ENCODE measurements at places on chromosomes 12 and 14.

- no peak for DNase-seq
Measured at GRCh38 chr12:107780298-107780697, 5.8 kb downstream of the ASCL4 start.

GRCh38 chr12:99767809-99768208 is 120.3 kb downstream of the GARIN6 start:
- DNase-seq, result no peak

DNA sequence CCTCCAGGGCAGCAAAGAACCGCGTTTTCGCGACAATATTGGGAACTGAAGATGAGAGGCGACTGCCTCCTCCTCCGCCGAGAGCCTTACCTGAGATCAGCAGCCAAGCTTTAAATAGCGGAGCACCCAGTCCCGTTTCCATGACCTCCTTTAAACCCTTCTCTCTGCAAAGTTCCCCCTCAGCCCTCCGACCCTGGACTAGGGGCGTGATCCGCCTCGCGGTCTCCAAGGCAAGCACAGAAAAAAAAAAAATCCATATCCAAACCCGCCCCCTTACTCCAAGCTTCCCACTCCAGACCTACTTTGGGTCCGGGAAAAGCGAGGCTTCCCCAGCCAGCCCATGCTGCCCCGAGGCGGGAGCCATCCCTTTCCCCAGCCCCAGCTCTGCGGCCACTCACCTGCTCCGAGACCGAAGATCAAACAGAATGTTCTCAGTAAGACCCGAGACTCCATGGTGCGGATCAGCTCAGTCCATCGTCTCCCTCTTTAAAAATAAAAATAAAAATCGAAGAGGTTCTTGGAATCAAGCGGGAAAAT is 630 bp downstream of the NELL2 start:
- DNase-seq, result peak; percentile 11

GRCh38 chr12:79644274-79645234 is 46.2 kb downstream of the PAWR start:
- no peak for DNase-seq

- no peak for DNase-seq
Measured at GRCh38 chr12:80038062-80038560, 61.2 kb upstream of the OTOGL start.

DNA sequence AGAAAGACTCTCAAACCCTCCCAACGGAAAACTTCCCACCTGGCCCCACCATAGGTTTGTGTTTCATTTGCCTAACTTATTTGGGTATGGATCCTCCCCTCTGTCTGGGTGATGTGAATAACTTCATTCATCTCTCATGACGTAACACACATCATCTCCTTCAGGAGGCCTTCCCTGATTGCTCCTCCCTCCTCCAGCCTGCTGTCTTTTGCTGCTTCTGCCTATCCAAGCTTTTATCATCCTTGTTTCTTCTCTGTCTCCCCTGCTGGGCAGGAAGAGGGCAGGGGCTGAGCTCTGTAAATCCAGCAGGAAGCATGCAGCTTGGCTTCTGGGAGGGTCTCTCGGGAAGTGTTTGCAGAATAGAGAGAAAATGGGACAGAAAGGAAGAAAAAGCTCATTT is 766.0 kb upstream of the TBX3 start:
- DNase-seq, result no peak

DNA sequence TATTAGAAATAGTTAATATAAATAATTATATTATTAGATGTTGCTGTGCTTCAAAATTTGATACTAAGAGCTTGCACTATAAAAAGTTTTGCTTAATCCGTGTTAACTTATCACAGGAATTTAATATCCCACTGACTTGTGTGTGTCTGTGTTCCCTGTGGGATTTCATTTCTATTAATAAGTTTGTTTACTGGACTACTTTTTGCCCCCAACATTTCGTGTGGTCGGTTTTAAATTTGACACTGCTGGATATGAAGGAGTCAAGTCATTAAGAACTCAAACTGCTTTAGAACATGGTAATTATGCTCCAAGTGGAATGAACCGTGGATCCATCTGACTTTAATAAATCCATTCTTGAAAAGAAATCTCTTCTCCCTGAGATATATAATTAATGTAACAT is 182.2 kb upstream of the NUDT4 start:
- no peak for DNase-seq

DNA sequence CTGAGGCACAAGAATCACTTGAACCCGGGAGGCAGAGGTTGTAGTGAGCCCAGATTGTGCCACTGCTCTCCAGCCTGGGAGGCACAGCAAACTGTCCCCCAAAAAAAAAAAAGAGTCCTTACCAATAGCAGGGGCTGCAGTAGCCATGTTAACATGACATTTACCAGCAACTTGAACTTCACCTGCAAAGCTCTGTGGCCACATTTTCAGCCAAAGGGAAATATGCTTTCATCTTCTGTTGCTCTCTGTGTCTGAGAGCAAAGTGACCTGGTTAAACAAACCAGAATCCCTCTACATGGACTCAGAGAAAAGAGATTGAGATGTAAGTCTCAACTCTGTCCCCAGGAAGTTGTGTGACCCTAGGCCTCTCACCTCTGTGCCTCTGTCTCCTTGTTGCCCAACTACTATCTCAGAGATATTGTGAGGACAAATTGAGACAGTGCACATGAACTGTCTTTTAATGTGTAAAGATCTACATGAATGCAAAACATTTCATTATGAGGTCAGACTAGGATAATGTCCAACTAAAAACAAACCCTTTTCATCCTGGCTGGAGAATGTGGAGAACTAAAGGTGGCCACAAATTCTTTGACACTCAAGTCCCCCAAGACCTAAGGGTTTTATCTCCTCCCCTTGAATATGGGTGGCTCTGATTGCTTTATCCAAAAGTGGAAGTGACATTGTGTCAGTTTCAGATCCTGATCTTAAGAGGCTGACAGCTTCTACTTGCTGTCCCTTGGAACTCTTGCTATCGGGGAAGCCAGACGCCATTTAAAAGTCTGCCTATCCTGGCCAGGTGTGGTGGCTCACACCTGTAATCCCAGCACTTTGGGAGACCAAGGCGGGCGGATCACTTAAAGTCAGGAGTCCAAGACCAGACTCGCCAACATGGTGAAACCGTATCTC is 24.7 kb upstream of the P2RX4 start:
- DNase-seq, result no peak

- no peak for DNase-seq
Measured at GRCh38 chr14:20138520-20138919, at the start of gene OR4N5. Gene OR4N5 (plus strand): TSS chr14:20138820. CDS start chr14:20143736, 4,916 bp downstream.

- DNase-seq, result no peak
Measured at GRCh38 chr14:91035855-91036254, 24.6 kb downstream of the RPS6KA5 start.

DNA sequence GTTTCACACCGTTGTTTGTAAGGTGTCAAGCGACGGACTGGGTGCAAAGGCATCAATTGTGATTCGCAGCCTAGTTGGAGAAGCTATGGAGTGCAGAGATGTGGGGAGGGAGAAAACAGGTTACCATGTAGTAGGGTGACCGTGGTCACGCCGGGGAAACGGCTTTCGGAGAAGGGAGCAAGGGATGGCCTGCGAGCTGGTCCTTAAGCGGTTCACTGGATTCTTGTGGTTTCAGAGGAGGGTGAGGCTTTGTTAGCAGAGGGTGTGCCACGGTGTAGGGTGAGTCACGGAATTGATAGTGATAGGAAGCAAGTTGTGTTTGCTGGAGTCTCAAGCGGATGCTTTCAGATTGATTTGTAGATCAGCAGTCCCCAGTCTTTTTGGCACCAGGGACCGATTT is 2.3 kb downstream of the PIWIL1 start:
- DNase-seq, result no peak

DNA sequence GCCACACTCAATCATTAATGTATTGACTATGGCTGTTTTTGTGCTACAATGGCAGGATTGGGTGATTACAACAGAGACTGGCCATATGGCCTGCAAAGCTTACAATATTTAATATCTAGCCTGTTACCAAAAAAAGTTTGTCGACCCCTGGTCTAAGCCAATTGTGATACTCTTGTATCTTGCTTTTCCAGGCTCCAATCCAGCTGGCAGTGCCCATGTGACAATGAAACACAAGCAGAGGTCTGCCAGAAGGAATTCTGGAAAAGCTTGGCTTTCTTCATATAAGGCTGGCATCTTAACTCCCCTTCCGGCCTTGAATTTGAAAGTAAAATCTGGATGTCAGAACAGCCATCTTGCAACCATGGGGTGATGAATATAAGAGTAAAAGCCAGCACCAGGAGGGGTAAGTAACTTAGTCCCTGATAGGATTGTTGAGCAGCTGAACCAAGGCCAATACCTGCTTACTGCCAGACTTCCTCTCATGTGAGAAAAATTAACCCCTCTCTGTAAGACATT is 458.7 kb downstream of the TMTC2 start:
- DNase-seq, result no peak

DNA sequence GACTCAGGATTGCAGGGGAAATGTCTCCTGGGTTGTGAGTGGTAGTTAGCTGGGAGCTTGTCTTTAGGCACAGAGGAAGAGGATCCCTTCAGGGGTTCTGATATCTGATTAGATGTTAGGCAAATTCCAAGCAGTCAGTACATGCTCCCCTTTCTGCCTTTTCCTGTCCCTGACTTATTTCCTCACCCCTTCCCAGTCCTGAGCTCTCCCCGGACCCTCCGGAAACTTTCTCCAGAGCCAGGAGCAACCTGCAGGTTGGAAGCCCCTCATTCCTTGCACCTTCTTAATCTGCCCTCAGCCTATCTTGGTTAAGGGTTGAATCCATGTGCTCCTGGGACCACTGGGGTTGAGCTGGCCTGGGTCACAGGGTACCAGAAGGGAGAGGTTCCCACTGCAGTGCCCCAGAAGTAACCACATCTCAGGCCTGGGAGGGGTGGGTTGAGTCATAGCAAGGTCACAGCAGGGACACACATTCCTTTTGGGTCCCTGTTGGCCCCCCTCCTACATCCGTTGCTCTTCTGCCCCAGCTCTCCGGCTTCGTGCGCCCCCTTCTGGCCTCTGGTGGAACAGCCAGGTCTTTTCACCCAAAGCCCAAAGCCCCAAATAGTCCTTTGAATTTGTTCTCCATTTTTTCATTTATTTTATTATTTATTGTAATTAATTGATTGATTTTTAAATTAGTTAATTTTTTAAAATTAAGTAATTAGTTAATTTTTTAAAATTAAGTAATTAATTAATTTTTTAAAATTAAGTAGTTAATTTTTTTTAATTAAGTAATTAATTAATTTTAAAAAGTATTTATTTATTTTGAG is 1.8 kb downstream of the IGFBP6 start:
- DNase-seq, result peak; percentile 46

- DNase-seq, result no peak
Measured at GRCh38 chr14:105844047-105844630, 317.8 kb downstream of the TMEM121 start.

- DNase-seq, result no peak
Measured at GRCh38 chr12:130649101-130650045, 66.7 kb downstream of the RIMBP2 start.

DNA sequence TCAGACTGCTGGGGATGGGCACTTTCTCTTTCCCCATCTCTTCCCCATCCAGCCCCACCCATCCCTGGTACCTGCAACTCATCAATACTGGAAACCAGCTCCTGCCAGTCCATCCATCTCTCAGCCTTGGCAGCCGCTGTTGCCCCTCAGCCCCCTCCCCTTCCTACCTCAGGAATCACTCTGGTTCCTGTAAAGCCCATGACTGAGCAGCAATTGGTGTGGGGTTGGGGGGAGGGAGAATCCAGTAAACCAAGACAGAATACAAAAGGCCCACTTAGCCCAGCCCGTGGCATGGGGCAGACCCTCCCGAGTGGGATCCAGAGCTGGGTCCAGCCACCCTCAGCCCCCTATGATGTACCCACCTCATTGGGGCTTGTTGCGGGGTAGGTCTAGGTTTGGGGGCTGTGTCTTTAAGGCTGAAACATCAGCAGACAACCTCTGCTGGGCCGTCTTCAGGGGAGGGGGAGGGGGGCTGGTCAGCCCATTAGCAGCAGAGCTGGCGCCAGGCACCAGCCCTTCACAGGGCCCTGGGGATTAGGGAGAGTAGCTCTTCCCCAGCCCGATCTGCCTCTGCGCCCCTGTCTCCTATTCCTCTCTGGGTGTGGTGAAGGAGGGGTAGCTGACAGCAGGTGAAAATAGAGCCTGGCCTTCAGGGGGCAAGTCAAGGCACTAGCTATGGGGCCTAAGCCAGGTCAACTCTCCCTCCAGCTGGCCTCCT is 702 bp upstream of the PRPH start:
- no peak for DNase-seq

DNA sequence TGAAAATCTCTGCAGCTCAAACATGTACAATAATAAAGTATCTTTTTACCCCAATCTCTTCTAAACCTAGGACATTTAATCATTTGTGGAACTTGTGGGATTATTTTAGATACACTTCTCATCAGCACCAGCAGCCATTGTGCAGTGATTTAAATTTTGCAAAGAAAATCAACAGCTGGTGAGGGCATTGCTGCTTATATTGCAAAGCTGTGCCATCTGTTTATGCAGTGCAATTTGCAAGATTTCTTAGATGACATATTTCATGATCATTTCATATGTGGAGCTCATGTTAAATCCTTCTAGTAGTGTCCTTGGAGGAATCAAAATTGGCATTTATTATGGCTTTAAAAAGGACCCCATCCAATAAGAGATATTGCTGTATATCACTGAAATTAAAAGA is 320.7 kb downstream of the BTG1 start:
- DNase-seq, result no peak

GRCh38 chr12:40672741-40673271 is 19.4 kb upstream of the CNTN1 start:
- no peak for DNase-seq

GRCh38 chr12:1875608-1876007 is 42.8 kb downstream of the CACNA2D4 start:
- no peak for DNase-seq

DNA sequence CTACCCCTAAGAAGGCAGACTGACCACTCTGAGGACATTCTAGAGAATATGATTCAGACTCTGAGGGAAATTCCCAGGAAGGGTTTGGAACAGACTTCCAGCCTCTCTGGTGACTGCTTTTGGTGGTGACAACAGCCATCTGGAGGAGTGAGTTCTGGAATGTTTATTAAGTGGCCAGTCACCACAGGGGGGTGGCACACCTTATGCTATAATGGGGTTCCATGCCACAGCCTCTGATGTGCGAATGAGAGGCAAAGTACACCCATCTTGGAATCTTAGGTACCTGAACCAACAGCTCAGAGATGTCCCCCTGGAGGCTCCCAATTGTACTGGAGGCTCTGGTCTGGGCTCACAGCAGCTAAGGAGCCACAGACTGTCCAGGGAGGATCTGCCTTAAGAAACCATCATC is 9.5 kb upstream of the TINF2 start:
- DNase-seq, result no peak

GRCh38 chr12:49519574-49519936 is 19.3 kb upstream of the KCNH3 start:
- DNase-seq, result no peak

DNA sequence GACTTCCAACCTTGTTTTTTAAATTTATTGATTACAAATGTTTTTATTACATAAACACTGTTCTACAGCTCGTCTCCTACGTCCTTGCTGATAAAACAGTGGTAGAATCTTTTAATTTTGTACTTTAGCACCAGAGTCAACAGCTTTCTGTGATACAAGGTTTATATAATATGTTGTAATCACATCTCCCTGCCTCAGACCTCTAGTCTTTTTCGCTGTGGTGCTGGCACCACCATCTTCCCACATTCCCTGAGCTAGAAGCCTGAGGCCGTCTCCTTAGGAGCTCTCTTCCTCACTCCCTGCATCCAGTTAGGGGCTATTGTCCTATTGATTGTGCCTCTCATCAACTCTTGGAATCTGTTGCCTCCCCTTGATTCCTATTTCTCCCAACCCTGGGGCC is 17.1 kb downstream of the MTHFD1 start:
- no peak for DNase-seq

GRCh38 chr12:9936591-9936990 is 4.4 kb upstream of the CLEC2A start:
- DNase-seq, result no peak

- no peak for DNase-seq
Measured at GRCh38 chr14:75320196-75320595, 41.6 kb downstream of the FOS start.

- DNase-seq, result no peak
Measured at GRCh38 chr12:128594521-128594920, 229.2 kb downstream of the SLC15A4 start.
